ENCODE measurements at places on chromosomes 3 and 15. TPM values are rescaled to one million over a fixed set of nuclear protein-coding genes. Genes with fewer than 3 reads are reported as not detected.

- no peak for DNase-seq
Observed at GRCh38 chr3:23837286-23837685, 31.5 kb downstream of the UBE2E1 start.

DNA sequence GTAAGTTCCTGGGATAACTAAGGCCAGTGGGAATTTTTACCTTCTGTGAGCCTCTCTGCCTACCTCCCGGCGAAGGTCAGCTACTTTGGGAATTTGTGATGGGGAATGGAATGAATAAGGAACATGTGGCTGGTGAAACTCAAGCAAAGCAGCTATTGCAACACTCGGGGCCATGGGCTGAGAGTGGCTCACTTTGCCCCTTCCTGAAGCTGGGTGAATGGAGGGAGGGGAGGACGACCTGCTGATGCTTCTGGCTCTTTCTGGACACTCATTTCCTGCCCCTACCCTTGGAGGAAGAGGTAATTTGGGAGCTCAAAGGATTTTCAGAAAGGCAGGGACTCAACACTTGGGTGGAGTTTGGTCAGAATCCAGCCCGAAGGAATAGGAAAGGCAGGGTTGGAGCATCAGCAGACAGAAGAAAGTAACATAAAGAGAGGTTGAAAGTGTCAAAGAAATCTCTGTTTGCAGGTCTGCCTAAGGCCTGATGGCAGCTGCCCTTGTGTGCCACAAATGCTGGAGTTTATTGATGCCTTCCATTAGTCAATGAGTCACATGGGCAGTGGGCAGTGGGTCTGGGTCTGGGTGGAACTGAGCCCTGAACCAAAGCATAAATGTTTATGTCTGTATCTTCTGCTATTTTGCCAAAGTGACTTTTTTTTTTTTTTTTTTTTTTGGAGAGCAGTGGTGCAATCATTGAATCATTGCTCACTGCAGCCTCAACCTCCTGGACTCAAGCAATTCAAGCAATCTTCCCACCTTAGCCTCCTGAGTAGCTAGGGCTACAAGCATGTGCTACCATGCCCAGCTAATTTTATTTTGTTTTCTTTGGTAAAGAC, 12.4 kb downstream of the LAMP3 start:
- DNase-seq: no peak

Gene IMPG2
- under 0.01 TPM for total RNA-seq

DNA sequence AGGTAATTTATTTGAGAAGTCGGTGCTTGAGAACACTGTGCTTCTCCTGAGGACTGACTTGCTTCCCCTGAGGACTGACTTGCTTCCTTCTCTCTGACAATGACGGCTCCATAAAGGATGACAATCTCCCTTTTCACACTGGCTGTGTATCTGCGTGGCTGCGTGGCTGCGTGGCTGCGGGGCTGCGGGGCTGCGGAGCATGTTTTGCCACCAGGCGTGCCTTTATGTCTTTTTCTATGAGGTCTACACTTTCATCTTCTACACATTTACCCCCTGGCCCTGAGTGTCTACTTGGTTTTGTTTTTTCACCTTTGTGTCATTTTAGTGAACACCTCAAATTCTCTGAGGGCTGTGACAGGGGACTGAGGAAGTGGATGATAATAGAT, 89.9 kb downstream of the XXYLT1 start:
- no peak for DNase-seq

DNA sequence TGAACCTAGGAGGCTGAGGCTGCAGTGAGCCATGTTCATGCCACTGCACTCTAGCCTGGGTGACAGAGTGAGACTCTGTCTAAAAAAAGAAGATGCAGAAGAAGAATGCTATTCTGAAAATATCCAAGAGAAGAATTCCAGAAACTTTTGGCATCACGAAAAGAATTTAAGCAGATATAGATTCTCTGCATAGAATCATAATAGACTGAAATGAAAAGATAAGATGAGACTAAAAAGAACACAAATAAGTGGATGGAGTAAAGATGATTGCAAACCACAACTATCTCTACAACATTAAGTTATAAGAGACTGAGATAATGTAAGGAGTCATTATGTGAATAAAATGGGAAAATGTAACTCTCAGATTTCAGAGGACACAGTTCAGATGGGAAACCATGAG, 140.7 kb upstream of the TMC3 start:
- DNase-seq: no peak
